ENCODE measurements at places on chromosomes 1 and 21.
A peak's percentile ranks its signal among the peaks of the same experiment; 100 is the strongest.

DNA sequence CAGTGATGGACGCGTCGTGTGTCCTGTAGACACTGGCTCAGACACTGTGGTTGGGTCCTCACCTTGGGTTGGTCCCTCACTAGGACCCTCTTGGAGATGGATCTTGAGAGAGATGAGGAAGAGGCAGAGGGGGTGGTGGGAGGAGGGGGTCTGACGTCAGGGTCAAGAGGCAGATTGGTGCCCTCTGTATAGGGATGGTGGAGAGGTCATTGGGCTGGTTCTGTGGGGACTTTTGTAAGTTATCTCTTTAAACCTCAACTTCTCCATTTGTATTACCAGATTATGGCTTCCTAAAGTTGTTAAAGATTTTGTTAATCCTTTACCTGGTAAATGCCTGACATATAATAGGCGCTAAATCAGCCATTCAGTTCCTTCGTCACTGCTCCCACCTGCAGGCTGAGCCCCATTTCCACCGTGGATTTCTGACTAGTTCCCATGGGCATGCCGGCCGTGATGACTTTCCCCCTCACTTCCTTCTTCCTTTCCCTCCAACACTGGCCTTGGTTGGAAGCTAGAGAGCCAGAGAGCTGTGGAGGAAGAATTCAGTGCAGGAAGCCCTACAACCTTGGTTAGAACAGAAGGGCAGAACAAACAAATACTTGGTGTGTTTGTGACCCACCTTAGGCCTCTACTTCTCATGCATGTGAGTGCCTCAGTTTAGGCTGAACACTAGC lies 8.6 kb downstream of the H6PD start:
- no peak for DNase-seq

GRCh38 chr1:201506557-201507359 lies at the start of gene CSRP1:
Gene CSRP1 (minus strand): TSS chr1:201507123. CDS start chr1:201496303, 10,820 bp downstream.
- DNase-seq = peak; percentile 84

DNA sequence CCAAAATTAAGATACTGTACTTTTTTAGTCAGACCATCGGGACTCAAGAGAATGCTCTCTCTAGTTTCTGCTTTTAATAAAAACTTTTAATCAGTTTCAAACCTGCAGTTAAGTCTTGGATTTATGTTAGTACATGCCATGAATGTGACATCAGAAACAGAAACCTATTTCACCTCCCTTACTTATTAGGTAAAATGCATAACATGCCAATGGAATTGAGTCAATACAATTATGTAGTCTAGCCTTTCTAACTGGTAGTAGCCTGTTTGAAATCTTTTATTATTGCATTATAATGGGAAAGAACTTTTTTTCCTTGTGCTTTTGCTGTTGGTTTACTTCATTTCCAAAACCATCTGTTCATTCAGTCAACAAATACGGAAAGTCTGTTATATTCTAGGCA lies 4.8 kb downstream of the PHACTR4 start:
- no peak for DNase-seq

DNA sequence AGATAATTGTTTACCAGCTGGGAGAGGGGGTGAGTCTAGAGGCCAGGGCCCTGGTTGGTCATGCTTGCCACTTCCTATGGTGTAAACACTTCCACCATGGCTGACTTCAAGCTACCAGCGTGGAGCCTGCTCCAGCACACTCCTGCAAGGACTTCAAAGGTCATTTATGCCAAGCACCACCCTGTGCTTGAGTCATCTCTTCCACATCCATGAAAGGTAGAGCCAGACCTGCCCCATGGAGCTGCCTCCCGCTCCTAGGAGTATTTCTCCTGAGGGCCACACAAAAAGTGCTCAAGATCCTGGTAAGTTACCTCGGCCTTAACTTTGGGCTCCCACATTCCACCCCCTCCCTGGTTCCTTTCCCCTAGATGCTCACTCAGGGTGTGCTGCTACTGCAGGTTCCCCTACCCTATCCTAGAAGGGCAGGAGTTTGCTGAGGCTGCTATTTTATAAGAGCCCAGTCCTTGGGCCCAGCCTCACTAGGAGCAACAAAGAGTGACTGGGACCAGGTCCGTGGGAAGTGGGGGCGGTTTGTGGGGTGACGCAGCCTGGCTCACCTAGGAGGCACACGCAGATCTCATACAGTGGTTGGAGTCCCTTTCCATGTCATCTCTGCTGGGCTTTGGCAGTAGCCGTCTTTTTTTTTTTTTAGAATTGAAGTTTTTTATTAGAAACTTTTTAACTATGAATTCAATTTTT lies 2.4 kb downstream of the RAB7B start:
- no peak for DNase-seq

- no peak for DNase-seq
Measured at GRCh38 chr1:66210635-66211244, 323.2 kb upstream of the SGIP1 start.

- no peak for DNase-seq
Measured at GRCh38 chr1:206655471-206655882, 20.1 kb downstream of the DYRK3 start.

GRCh38 chr1:53121319-53122172 lies 20.9 kb downstream of the SLC1A7 start:
- no peak for DNase-seq

GRCh38 chr1:228833911-228834688 lies 98.8 kb downstream of the RHOU start:
- DNase-seq = no peak

Measured in CD4-positive, alpha-beta T cell treated with Interleukin-10 for 1 hour (primary cell).